ENCODE measurements at places on chromosomes 13 and 19.

GRCh38 chr13:43475140-43475539 lies 311.6 kb downstream of the ENOX1 start:
- no peak for DNase-seq

- DNase-seq = no peak
Measured at GRCh38 chr19:38713227-38713649, 31.0 kb downstream of the CAPN12 start.

GRCh38 chr19:30419568-30420180 lies 47.5 kb downstream of the ZNF536 start:
- peak; percentile 18 for DNase-seq

DNA sequence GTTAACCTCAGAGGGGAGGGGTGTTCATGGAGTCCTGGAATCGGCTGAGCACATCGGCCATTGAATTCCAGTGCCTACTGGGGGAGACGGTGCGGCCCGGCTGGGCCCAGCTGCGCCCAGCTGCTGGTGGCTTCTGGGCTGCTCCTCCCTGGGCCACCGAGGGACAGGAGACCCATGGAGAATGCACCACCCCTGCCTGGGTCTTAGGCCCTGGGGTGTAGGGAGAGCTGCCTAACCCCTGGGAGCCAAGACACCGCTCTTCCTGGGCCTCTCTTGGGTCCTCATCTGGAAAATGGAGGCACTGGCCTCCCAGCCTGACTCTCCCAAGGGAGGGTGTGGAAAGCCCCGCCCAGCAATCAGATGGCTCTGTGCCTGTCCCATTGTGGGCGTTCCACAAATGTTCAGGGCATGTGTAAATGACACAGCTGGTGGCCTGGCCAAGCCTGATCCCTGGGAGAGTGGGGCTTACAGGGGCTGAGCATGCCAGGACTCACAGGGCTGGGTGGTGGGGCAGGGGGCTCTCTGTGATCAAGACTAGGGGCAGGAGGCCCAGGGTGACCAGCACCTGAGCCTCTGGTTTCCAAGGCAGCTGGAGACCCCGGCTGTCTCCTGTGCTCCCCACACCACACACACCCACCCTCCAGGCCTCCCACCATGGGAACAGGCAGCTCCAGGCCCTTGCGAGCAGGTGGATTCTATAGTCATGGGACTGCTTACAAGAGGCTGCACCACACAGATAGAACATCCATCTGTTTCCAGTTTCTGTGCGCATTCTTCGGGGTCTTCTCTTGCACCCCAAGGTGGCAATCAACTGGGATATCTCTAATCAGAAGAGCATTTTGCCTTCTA lies 150.9 kb downstream of the URI1 start:
- no peak for DNase-seq

DNA sequence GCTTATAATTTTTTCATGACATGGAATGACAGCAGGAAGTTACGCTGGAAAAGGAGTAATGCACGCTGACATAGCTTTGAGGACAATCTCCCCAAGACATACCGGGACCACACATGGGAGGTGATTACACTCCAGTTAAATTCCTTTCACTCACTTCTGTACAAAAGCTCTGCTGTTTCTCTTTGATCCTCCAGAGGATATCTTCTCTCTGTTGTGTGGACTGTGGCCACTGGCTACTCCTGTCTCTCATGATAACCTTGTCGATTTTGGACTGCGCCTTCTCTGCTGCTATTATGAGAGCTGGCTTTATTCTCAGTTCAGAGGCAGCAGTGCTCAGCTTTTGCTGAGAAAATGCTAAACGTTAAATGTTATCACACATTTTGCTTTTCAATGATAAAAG lies 464.6 kb downstream of the FGF9 start:
- DNase-seq = no peak

DNA sequence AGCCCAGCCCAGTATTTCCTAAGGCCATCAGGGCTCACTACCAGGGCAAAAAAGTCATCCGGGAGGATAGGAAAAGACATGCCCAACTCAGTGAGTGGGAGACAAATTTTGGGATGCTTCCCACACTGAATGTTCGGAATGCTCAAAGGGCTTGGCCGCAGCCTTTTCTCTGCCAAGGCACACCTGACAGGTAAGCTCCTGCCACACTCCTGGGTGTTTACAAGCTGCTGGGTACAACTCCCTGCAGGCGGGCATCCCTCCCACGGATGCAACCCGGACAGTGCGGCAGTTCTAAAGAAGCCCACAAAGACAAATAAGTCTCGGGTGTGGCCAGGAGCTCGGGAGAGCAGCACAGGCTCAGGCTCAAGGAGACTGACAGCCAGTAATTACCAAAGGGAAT lies 28.1 kb downstream of the SLC7A1 start:
- no peak for DNase-seq

DNA sequence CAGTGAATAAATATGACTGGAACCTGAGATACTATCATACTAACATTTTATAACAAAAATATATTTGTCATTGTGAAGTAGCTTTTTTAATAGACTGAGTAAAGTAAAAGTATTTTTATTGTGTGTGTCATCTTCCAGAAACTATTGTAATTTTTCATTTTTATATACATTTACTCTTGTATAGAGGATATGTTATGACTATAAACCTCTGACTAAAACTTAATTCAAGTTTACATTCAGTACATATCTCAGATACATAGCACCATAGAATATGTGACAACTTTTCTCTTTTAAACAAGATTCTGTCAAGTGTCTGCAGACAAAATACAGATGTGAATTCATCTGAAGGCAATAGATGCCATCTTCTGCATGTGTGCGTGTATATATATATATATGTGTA lies 704.3 kb downstream of the SLITRK1 start:
- DNase-seq = no peak

DNA sequence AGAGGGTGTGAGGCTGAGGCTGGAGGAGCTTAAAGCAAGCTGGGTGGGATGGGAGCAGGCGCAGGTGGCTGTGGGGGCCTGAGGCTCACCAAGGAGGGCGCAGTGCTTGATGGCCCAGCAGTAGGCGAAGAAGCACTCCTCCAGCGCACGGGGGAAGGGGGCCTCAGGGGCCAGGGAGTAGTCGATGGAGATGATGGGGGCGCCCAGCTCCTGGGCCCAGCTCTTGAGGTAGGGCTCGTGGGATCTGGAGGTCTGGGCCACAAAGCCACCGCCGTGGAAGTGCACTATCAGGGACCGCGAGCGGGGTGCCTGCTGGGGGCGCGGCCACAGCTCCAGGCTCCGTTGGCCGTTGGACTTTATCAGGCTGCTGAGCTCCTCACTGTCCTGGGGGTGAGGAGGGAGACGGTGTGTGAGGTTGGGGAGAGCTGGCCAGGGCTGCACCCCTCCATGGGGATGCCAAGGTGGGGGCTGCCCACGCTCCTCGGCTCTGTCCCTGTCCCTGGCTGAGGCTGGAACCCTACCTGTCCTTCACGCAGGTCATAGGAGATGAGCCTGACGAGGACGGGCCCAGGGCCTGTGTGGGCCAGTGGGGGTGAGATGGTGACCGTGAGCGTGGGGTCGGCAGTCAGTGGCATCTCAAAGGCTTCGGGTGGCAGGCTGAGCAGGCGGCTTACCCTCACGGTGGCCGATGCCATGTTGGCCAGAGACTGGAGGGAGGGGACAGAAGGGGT lies 17.2 kb upstream of the CNFN start:
- DNase-seq = no peak

GRCh38 chr19:46784262-46785053 lies 3.9 kb downstream of the SLC1A5 start:
- peak; percentile 97 for DNase-seq

- no peak for DNase-seq
Measured at GRCh38 chr19:29757551-29757950, 42.5 kb upstream of the C19orf12 start.

DNA sequence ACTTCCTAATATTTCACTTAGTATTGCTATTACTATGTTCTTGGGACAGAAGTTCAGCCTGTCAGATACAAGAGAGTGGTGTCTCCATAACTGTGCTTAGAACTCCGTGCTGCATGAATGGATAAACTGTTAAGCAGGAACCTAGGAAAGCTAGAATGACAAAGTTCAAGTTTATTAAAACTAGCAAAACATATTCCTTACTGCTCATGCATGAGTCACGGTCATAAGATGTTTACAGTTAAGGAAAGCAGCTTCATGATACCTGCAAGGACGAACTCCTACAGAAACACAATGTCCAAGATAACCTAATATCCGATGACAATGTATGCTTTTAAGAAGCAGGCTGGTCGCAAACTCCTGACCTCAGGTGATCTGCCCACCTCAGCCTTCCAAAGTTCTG lies 6.0 kb upstream of the ZNF765 start:
- no peak for DNase-seq

- no peak for DNase-seq
Measured at GRCh38 chr13:112679381-112679780, 10.5 kb upstream of the ATP11A start.

GRCh38 chr13:100131863-100132574 lies 43.1 kb downstream of the PCCA start:
- peak; percentile 93 for DNase-seq

GRCh38 chr19:40521276-40521675 lies 54.5 kb downstream of the SPTBN4 start:
- DNase-seq = peak; percentile 39

DNA sequence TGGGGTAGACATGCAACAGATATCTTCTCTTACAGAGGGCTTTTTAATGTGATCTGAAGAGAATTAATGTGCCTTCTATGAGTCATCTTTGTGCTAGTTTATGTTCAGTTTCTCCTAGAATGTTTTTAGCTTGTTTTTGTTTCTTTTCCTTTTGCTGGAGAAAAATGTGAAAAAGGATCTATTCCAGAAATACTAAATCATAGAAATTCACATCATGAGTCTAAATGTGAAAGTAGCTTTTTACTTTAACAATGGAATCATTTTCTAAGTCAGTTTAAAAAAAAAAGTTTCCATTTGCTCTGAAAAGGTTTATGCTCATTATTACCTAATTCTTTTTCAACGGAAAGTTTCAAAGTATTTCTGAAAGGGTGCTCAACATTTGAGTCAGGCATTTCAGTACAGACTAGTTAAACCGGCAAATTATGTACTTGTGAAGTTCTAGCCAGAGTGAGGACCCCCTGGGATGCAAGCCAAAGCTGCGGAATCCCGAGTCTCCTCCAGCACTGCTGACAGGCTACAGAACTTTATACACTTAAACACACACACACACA lies 72.9 kb downstream of the SPATA13 start:
- no peak for DNase-seq

GRCh38 chr13:62631619-62632018 lies 1216.0 kb upstream of the PCDH20 start:
- DNase-seq = no peak

DNA sequence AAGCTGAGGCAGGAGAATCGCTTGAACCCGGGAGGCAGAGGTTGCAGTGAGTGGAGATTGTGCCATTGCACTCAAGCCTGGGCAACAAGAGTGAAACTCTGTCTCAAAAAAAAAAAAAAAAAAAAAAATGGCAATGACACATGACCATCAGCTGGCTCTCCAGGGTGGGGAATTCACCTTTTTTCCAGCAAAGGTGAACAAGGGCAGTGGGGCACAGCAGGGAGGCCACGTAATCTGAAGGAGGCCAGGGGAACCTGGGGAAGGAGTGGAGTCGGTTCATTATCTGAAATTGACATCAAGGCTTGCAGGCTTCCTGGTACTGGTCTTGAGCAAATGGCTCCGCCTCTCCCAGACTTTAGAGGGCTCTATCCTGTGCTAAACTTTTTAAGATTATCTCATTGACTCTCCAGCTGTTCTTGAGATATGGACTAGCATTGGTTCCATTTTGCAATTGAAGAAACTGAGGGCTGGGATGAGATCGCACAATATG lies 28.1 kb downstream of the KEAP1 start:
- DNase-seq = no peak

All from M059J (cell line).